GM12878 (cell line): ENCODE measurements at places on chromosomes 11 and 22.

- peak; percentile 76 for DNase-seq
Observed at GRCh38 chr11:127074151-127074761, 73.7 kb upstream of the KIRREL3 start.

- DNase-seq: no peak
Observed at GRCh38 chr11:116831790-116832349, 2.2 kb downstream of the APOC3 start.

DNA sequence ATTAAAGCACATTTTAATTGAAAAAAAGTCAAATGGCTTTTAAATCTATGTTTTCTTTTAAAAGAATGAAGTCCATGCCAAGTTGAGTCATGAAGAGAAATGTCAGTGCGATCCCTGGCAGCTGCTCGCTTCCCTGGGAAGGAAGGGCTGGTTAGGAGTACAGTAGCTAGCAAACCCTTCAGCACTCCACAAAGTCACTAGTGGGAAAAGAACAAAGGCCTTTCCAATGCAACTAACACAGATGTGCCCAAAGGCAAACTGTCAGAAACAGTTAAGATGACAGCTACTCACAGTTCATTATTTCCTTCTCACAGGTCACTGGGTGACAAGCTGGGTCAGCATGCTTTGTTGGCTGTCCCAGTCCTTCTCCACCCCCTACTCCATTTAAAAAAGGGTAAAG, 308.7 kb downstream of the DCDC1 start:
- no peak for DNase-seq

- no peak for DNase-seq
Observed at GRCh38 chr11:132719684-132720083, 812.6 kb downstream of the OPCML start.
